Brain pericyte (primary cell): ENCODE measurements at places on chromosomes 11 and 22.
A peak's percentile ranks its signal among the peaks of the same experiment; 100 is the strongest.

DNA sequence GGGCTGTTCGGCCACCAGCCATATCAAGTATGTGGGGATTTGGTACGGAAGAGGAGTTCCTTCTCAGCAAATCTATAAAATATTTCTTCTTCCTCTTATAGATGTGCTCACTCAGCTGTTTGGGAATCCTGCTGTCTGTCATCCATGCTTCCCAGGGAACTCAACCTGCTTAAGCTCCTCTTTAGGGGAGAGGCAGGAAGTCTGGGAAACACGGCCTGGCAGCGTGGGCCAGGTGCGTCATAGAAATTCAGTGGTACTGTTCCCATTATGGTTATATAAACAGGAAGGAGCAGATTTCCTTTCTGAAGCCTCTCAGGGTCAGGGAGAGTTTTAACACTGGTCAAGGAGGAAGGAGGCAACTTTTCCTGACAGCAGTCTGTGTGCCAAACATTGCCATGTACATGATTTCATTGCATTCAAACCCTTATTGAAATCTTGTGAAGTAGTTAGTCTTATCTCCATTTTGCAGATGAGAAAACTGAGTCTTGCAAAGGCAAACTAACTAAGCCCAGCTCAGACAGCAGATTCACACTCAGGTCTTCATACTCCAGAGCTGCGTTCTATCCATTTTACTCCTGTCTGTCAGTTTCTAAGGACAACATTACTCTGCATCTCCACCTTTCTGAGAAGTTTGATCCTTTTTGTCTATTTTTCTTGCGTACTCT, 35.4 kb upstream of the AMOTL1 start:
- peak; percentile 65 for DNase-seq

DNA sequence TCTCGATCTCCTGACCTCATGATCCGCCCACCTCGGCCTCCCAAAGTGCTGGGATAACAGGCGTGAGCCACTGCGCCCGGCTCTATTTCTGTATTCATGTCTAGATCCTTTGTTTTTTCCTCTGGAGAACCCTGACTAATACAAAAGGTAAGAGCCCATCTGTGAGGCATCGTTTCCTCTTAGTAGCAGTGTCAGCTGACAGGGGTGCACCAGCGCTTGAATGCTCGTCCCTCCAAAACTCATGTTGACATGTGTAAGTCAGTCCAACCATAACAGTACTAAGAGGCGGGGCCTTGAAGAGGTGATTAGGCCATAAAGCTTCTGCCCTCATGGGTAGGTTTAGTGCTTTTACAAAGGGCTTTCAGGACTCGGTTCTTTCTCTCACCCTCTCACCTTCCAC, 470.1 kb upstream of the B3GAT1 start:
- no peak for DNase-seq

GRCh38 chr11:44842220-44842619, 108.5 kb downstream of the TP53I11 start:
- DNase-seq: no peak

GRCh38 chr11:69437001-69437875, 44.2 kb upstream of the LINC01488 start:
- DNase-seq: no peak

DNA sequence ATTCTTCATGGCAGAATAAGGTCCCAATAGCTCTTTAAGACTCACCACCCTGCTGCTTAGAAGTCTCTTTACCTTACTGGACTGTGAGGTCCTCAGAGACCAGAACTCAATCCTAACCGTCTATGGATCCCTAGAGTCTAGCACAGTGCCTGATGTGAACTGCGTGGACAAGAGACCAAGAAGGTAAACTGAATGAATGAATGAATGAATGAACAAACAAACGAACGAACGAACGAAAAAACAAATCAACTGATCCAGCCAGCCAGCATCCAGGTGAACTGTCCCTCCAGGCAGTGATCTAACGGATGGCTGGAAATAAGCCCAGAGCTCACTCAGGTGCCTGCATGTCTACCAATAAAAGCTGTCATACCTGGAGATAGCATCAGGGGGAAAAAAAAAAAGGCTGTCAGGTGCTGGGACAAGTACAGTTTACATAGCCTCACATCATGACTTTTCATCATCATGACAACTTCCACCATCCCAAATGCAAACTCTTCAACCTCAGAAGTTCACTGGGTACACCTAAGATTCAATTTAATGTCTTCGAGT, 59.8 kb downstream of the PACSIN2 start:
- no peak for DNase-seq

- no peak for DNase-seq
Measured at GRCh38 chr22:30763815-30764673, 69.4 kb downstream of the OSBP2 start.

DNA sequence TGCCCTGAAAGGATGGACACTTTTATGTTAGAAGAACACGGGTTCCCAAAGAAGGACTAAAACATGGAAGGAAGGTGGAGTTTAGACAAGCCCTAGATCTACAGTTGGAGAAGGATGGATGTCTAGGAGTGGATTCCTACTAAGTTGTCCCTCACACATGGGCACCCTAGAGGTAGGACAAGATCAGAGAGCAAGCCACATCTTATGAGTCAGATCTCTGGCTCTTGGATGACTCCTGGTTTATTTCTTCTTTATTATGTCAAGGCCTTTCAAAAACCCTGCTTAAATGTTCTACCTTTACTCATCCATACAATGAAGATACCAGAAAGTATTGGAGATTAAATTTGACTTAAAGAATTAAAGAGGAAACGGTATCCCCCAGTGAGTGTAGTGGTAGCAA, 34.4 kb downstream of the PRCP start:
- no peak for DNase-seq

DNA sequence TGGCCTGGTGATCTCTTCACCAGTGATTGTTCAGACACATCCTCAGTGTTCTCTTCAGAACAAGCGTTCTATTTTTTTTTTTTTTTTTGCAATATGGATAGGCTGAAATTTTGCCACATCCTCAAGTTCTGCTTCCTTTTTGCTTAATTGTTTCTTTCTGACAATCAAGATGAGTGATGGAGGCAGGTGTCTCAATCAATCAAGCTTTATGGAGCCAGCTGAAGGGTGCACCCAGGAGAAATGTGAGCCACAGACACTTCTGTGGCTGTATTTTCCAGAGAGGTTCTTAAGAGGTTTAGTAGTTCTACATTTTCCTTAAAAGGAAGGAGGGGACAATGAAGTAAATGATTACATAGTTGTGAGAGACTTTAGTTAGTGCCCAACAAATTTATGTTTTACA, 43.9 kb upstream of the ASPHD2 start:
- DNase-seq: no peak

DNA sequence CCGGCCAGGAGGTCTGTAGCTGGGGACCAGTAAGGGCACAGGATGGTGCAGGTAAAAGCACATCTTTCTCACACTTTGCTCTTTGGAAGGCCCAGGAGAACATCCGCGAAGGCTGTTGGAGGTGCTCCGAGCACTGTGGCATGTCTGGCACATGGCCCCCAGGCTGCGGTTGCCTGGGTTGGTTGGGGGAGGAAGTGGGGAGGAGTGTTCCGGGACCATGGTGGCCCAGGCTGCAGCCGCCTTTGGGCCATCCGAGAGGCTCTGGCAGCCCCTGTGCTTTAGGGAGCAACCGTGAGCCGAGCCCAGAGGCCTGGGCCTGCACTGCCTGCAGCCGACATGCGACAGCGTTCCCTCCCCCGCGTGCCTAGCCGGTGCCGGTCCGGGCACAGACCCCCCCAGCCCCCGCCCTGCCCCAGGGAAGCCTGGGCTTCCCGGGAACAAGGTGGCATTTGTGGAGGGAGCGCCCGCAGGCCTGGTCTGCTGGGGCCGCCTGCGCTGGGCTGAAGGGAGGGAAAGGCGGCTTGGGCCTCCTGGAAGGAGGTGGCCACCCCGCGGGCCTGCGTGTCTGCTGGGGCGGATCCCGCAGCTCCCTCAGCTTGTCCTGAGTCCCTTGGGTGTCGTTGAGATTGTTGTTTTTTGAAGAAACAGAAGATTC, 57.9 kb downstream of the GRAMD4 start:
- no peak for DNase-seq

GRCh38 chr11:32396991-32397390, 38.3 kb downstream of the WT1 start:
- DNase-seq: no peak

GRCh38 chr11:115700981-115701875, 197.0 kb upstream of the CADM1 start:
- DNase-seq: no peak

DNA sequence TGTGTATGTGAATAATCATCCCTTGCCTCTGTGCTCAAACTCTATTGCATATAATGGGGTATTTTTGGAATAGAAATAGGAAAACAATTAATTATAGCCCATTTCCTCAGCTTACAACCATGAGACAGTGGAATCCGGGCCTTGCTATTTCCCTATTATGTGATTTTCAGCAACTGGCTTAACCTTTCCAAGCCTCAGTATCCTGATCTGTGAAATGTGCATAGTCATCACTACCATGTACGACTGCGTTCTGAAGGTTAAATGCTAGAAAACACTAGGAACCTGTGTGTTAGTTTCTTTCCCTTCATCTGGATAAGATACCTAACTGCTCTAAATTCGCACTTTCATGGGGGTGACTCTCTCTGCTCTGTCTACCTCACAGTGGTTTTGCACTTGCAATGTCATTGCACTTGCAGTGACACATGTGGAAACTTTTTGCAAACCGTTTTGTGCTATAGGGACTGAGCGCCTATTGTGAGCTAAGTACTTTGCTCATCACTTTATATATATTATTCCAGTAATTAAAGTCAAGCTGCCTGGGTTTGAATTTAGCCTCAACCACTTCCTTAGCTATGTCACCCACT, 48.3 kb downstream of the IRAG1 start:
- DNase-seq: no peak

DNA sequence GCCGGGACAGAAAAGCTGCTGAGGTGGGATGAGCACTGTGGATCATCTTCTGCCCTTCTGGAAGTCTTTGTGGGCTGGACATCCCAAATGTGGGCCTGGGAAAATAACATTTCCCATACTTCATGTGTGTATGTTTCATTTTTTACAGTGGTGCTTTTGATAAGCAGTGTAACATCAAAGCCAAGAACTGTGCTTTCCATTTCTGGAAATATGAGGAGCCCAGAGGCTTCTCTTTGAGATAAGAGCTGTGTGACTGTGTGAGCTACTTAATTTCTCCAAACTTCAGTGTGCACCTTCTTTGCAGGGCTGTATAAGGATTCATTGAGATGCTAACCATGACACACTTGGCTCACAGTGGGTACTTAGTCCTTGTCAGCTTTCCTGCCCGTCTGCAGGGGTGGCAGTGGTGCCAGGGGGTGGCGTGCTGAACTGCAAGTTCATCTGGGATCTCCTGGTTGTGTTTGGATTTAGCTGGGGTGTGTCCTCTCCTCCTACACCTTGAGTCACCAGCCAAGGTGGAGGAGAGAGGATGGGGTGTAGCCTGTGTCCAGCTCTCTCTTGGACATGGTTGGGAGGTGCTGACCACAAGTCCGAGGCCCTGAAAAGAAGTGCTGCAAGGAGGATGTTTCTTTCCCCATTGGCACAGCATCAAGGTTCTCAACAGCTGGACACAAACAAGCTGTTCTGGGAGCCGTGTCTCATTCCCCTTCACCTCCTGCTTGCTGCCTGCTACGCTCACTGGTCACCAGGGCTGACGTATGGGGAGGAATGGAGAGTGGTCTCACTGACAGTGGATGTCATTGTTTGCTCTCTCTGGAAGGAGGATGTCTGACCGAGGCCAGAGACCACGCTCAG, 139.4 kb downstream of the TEAD1 start:
- no peak for DNase-seq

DNA sequence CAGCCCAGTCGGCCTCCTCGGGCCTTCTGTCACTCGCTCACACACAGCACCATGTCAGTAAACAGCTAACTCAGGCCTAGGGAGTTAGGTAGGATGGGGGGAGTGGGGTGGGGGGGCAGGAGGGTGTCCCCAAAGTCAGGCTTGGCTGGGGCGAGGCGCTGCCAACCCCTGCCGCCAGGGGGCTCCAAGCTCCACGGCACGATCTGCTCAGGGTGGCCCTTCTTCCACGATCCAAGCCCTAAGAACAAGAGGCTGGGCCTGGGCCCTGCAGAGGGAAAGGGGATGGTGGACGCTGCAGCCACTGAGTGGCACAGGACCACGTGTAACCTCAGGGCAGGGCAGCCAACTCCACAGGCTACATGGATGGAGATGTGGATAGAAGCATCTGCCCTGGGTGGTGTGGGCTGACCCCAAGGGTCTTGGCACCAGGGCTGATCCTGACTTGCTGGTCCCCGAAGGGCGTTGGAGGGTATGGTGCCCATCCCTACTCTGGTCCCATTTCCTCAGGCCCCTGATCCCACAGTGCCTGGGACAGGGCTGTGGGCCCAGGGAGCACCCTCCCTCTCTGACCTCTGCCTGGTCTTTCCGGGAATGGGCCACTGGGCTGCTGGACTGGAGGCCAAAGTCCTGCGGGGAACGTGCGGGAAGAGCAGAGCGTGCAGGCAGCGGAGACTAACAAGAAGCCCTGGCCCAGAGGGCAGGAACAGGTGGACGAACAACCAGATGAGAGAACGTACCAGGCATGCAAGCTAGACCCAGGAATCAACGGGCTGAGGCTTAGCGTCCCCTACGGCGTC, 29.1 kb upstream of the TXNRD2 start:
- no peak for DNase-seq

DNA sequence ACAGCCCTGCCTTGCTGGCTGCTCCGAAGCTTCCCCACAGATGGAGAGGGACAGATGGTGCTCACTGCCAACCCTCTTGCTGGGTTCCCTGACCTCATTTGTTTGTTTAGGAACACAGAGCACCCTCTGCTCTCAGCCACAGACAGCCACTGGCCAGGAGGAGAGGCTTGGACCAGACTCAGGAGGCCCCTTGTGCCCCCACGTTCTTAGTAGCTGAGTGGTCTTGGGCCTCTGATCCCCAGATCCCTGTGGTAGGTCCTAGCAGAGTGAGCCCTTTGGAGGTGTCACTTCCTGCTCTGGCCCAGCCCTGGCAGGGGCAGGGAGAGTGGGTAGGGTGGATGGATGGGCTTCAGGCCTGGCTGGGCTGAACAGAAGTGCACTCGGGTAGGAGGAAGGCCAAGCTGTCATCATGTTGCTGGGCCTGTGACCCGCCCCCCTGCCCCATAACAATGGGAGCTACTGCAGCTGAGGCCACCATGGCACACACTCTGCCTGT, 84.0 kb downstream of the DHCR7 start:
- DNase-seq: no peak

DNA sequence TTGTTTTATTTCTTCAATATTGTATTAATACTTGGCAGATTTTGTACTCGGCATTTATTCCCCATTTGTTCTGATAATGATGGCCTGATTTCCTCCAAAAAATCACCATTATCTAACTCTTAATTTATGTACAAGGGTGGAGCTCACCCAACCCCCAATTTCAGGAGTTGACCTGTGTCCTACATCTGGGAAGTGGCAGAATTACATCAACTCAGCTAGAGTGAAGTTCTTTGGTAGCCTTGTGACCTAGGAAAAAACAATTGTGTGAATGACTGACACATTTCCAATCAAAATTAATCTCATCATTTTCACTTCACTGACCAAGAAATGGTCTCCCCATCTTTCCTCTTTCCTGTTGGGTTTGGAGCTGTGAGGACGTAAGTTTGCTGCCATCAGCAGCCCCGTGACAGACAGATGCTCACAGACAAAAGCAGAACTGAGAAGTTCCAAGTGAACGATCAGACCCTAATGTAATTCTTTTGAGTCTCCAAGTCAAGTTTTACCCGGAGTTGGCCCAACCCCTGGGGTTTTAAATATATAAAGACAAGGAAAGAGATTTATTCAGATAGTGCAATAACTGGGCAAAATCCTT, 16.6 kb upstream of the MS4A6E start:
- DNase-seq: no peak

GRCh38 chr22:22030493-22031182, 48.1 kb upstream of the TOP3B start:
- no peak for DNase-seq
